ENCODE measurements at places on chromosomes 12 and 14.

DNA sequence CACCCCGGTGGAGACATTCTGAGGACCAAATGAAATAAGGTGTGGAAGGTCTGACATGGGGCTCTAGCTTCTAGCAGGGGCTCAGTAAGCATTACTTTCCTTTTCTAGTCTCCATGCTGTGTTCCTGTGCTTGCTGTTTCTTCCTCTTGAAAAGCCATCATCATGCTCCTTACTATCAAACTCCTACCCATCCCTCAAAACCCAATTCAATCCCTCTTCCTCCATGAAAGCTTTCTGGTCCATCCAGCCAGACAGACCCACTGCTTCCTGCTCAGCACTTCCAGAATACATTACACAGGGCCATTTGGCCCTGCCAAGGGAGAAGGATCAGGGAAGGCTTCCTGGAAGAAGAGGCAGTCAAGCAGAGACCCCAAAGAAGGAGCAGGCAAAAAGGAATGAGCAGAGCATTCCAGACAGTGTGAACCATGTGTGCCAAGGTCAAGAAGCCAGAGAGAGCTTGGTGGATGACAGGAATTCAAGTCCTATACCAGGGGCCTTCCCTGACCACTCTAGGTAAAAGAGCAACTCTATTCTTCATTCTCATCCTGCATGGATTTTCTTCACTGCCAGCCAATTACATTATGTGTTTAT is 59.5 kb downstream of the NUAK1 start:
- DNase-seq, result no peak

- peak; percentile 53 for DNase-seq
Measured at GRCh38 chr14:24411443-24412389, 12.9 kb downstream of the NYNRIN start.

GRCh38 chr14:69260861-69261564 is 1.1 kb downstream of the GALNT16 start:
- DNase-seq, result peak; percentile 84

DNA sequence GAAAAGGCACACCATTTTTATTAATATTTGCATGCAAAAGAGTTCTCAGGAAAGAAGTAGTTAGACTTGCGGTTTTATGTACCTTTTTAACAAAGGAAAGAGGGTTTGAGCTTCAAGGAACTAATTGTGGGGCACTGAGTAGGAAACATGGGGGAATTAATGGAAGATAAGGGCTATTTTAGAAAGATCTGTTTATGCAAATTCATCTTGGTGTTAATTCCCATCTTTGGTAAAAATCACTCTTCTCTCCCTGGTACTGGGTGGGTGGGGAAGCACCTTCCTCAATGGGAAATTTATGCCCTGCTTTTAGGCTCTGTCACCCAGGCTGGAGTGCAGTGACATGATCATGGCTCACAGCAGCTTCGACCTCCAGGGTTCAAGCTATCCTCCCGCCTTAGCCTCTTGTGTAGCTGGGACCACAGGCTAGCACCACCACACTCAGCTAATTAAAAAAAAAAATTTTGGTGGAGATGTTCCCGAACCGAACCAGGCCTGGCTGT is 30.1 kb upstream of the RESF1 start:
- DNase-seq, result no peak

- DNase-seq, result no peak
Measured at GRCh38 chr12:116121453-116121871, 156.0 kb downstream of the MED13L start.

- no peak for DNase-seq
Measured at GRCh38 chr14:87615047-87615446, 377.9 kb downstream of the GALC start.

- DNase-seq, result no peak
Measured at GRCh38 chr12:89033062-89033461, 319.2 kb downstream of the DUSP6 start.
